ENCODE measurements at places on chromosomes 13 and 19.

DNA sequence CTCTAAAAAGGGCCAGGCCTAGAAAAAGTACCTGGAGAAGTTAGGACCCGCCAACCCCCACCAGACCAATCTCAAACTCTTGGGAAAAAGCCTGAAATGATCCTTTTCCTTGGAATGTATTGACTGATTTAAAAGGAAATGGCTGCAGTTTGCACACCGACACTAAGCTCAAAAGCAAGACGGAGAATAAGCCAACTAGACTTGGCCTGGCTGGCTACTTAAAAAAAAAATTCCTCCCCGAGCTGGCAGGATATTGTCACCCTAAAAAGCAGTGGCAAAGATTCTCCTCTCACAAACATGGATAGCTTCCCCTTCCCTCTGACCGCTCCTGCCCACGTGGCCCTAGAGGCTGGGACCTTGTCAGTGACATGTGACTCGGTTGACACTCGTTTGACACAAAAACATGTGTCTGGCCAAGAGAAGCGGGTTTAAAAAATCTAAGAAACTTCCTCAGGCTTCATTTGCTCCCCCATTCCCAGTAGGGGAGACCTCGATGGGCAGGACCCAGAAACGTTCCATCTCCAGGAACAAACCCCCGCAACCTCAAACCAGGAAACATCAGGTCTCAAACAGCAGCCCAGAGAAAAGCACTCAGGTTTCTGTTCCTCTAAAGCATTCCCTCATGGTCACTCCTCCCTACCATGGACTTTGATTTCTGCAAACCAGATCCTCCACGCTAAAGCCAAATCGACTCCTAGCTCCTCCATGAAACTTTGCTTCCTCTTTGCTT is 1.3 kb downstream of the RFX1 start:
- no peak for DNase-seq

DNA sequence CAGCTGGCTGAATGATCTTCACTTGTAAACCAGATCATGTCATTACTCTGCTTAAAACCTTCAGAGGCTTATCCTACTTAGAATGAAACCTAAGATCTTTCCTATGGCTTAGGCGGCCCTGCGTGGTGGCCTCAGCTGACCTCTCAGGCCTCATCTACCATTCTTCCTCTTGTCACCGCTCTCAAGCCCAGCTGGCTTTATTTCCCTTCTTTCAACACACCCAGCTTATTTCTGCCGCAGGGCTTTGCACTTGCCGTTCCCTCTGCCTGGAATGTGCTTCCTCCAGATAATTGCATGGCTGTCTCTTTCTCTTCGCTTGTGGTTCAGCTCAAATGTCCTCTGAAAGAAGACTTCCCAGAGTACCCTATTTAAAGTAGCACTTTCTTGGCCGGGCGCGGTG is 3.6 kb upstream of the ASF1B start:
- no peak for DNase-seq

GRCh38 chr19:41427647-41428480 is 690 bp upstream of the B3GNT8 start:
- peak; percentile 25 for DNase-seq

DNA sequence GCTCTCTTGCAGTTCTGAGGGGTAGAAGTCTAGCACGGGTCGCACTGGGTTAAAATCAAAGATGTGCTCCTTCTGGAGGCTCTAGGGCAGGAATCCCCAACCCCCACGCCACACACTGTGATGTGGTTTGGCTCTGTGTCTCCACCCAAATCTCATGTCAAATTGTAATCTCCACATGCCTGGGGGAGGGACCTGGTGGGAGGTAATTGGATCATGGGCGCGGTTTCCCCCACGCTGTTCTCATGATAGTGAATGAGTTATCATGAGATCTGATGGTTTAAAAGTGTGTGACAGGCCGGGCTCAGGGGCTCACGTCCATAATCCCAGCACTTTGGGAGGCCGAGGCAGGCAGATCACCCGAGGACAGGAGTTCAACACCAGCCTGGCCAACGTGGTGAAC is 26.6 kb upstream of the CALM3 start:
- DNase-seq: no peak

DNA sequence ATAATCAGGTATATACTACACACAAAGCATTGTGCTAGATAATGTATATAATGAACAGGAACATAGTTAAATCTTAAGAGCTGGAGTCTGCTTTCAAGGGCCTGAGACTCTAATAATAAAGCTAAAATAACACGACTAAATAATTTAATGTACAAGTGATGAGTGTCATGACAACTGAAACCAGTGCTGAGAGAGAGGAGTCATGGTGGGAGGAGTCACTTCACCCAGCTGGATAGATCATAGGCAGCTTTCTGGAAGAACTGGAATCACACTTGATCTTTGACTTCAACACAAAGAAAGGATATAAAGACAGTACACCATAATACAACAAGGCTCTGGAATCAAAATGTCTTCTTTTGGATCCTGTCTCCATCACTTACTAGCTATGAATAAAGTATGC is 7.1 kb downstream of the RBM26 start:
- DNase-seq: no peak

- DNase-seq: no peak
These were observed 47.8 kb upstream of the C1QTNF9 start for GRCh38 chr13:24261566-24261965.

- no peak for DNase-seq
These were observed 263.5 kb downstream of the GPC5 start for GRCh38 chr13:91661692-91662490.

- DNase-seq: no peak
These were observed 121.9 kb upstream of the MLNR start for GRCh38 chr13:49098198-49098597.

DNA sequence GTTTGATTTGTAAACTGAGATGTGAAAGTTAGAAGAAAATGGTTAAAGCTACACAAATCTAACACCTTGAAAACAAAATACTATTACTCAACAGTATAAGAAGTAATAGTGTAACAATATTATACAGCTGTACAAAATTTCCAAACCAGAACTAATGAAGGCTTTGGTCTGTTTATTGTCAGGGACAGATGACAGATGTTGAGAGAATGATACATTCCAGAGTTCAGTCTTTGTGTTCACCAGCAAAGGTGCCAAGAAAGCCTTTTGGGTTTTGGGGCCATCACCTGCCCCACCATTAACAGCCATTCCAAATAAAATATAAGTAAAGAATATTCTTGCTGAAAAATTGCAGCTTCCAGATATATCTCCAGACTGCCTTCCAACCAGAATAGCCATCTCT is 439.3 kb downstream of the PCDH20 start:
- DNase-seq: no peak

DNA sequence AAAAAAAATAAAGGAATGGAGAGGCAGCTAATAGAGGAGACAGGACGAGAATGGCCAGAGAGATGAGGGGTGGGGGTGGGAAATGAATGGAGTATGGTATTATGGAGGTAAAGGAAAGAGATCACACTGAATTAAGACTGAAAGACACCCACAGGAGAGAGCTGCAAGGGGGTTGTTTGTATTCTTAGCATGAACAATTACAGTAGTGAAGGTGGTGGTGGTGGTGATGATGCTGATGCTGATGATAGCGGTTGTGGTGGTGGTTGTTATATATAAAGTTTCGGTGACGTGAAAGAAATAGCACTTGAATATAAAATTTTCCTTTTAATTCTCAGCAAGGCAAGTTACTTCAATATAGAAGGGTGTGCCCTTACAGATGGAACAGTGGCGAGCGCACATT is 2.8 kb upstream of the ADGRE3 start:
- no peak for DNase-seq

DNA sequence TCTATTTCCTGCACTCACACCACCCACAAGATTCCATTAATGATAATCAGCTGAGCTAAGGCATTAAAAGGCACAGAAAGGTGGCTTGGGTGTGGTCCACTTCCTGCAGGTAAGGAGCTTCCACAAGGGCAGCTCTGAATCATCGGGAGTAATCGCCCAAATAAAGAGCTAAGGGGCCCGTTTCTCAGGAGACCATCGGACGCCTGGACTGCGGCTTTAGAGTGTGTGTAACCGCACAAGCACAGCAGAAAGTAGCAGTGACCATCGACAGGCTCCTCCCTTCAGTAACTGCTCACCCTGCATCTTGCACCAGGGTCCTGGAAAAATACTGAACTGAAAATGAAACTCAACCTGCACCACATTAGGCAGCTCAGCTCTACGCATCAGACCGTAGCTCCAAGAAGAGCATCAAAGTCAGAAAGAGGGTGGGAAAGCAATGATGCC is 6.0 kb downstream of the STK24 start:
- peak; percentile 46 for DNase-seq

DNA sequence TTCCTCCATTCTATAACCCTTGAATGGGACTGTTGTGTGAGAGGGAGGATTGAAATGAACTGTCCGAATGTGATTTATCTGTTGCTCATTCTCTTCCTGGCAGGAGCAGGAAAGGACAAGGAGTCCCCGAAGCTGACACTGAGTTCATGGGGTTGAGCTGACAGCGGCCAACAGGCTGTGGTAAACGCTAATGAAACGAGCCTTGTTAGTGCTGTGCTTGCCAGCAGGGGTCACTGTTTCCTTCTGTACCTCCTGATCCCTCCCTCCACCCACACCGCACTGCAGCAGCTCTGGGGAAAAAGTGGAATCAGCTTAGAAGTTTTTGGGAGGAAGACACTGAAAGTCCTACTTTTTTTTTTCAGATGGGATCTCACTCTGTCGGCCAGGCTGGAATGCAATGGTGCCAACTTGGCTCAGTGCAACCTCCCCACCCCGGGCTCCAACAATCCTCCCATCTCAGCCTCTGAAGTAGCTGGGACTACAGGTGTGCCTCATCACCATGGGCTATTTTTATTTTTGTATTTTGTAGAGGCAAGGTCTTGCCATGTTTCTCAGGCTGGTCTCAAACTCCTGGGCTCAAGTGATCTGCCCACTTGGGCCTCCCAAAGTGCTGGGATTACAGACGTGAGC is 6.7 kb upstream of the ZNF761 start:
- DNase-seq: peak; percentile 55

- no peak for DNase-seq
These were observed 232.4 kb upstream of the SGCG start for GRCh38 chr13:22948421-22948820.

DNA sequence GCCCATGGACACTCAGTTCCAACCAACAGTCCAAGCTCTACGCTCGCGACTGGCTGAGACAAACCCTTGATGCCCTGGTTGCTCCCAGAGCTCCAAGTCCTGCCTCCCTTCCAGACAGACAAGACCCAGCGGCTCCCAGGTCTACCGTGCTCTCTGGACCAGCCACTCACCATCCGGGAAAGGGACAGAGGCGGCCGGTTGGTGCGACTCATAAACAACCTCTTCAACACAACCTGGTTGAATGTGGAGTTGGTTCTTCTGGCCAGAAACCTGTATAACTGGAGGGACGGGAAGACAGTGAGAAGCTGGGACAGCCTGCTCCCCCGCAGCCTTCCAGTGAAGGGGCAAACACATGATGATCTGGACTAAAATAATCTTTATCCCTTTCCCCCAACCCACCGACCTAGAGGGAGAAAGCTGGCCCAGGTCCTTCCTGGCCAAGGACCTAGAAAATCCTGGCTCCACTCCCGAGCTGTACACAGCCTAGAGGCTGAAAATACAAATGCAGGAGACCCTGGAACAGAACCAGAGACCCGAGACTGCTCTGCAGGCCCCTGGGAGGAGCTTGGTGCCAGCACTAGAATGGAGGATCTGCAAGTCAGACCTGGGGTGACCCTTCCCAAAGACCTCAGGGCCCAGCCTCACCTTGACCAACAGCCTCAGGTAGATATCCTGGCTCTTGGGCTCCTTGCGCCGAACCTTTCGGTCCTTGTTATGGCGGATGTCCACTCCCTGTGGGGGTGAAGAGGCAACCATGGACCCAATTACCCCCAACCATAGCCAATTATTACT is 1.6 kb downstream of the RPL18 start:
- no peak for DNase-seq

DNA sequence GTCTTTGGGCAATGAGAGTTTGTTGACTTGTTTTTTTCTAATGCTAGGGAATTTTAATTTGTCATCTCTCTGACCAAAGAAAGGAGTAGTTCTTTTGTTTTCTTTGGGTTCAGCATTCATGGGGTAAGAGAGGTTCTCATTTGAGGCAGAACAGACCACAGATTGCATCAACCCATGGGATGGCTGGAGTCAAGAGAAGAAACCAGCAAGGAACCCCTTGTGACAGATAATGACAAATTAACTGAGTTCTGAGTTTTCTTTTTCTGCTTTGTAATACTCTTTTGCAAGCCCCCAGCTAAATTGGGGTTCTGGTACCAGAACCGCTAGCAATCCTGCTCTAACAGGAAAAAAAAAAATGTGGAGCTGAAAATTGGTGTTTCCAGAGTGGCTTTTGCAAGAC is 864.1 kb downstream of the DIAPH3 start:
- DNase-seq: no peak

DNA sequence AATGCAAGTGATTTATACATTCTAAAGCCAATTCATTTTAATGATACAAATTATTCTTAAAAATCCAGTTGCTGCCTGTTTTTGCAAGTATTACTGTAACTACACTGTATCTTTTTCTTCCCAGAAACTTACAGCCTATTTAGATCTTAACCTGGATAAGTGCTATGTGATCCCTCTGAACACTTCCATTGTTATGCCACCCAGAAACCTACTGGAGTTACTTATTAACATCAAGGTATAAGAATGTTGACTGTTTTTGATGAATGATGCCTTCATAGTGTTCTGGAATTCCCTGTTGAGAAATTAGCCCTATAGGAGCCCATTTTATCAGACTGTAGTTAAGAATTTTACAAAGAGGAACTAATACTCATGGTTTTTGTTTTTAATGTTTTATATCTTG is 25.0 kb downstream of the ITM2B start:
- DNase-seq: no peak

GRCh38 chr13:33401238-33401637 is 115.7 kb upstream of the STARD13 start:
- DNase-seq: no peak

DNA sequence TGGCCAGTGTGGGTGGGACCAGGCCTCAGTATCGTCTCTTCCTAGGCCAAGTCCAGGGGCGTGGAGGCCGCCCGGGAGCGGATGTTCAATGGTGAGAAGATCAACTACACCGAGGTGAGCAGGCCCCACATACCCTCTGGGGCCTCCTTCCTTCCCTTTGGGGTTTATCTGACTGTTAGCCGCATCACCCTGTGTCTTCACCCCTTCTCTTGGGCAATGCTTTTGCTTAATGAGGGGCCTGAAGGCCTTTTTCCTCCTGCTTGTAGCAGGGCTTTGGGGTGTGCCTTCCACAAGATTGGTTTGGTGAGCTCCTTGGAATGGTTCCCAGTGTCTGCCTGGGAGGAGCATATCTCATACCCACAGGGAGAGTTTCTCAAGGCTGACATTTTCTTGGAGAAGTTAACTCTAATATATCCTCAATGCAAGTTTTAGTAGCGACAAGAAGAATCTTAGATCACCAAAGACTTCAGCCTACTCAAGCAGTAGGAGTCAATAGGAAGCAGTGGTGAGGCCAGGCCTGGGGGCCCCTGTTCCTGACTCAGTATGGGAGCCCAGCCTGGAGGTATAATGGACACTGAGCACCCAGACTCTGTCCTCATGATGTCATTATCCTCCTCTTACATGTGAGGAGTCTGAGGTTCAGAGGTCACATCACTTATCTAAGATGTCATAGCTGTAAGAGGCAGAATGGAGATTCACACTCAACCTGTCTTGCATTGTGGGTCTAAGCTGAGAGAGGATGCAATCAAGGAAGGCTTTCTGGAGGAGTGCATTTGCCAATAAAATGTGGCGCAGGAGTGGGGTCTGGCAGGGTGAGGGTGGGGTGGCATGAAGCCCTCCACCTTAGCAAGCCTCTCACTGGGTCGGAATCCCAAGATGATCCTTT is 2.0 kb downstream of the GPI start:
- DNase-seq: no peak

GRCh38 chr19:40721936-40722661 is 5.2 kb downstream of the ITPKC start:
- DNase-seq: no peak
